ENCODE measurements at places on chromosomes 6 and 20.

DNA sequence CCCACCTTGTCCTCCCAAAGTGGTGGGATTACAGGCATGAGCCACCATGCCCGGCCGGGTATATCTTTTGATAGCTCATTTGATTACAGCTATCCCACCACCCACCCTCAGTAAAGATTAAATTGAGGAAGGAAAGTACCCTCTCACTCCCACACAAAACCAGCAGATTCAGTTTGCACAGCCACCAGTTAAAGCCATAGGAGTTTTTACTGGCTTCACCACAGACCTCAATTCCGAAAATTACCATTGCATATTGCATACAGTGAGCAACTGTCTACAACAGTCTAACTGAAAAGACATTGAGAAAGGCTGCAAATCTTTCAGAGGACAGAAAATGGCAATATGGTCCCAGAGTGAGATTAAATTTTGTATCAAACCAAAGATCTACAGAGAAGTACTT lies 34.9 kb downstream of the ESF1 start:
- DNase-seq, result no peak

DNA sequence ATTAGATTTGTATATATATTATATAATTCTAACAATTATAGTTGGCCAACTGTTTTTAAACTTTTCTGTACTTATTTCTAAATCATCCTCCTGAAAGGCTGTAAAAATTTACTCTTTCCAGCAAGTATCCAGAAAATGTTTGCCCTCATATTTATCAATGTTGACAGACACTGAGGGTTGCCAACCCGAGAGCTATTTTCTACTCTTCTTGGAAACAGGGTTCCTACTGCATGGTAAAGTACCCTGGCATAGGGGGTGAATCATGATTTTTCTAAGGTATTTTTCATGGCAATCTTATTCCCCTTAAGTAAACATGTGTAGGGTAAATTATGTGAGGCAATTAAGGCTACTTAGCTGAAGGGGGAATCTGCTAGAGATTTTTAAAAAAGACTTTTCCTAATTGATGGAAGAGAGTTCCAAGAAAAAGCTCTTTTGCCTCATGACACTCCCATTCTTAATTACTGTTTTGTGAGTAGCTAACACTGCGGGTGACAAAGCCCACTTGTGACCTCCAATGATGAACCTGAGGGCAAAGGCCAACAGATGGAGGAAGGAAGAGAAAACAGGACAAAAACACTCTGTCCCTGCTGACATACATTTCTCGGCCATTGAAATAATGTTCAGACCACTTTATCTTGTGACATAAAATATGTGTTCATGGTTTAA lies 37.9 kb downstream of the GPX5 start:
- DNase-seq, result no peak

DNA sequence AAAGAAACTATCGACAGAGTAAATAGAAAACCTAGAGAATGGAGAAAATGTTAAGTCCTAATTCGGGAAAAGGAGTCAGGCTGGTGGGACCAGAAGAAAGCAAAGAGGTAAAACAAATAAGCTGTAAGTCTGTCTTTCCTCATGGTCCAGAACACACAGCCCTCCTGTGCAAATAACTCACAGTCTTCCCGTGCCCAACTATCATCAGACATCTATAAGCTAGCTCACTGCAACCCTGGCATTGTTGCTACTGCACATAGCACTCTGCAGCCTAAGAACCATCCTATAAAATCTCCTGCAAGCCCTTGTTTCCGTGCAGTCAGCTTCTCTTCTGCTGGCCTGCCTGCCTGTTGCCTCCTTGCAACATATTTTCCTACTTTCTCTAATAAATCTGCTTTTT lies 17.4 kb downstream of the HLA-DRA start:
- no peak for DNase-seq

- DNase-seq, result no peak
Measured at GRCh38 chr20:37381621-37382471, 35.9 kb downstream of the SRC start.

DNA sequence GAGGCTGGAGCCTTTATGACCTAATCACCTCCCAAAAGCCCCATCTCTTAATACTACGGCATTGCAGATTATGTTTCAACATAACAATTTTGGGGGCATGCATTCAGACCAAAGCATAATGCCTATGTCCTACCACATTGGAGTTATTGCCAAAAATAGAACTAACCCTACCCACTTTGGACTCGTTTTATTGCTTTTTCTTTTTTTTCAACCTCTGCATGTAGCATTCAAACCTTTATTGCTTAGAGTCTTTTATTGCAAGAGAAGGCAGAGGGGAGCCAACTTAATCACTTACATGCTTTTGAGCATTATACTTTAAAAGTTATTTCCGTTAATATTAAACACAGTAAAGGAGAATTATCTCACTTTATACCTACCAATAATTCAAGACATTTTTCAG lies 8.1 kb upstream of the MBOAT1 start:
- DNase-seq, result no peak

DNA sequence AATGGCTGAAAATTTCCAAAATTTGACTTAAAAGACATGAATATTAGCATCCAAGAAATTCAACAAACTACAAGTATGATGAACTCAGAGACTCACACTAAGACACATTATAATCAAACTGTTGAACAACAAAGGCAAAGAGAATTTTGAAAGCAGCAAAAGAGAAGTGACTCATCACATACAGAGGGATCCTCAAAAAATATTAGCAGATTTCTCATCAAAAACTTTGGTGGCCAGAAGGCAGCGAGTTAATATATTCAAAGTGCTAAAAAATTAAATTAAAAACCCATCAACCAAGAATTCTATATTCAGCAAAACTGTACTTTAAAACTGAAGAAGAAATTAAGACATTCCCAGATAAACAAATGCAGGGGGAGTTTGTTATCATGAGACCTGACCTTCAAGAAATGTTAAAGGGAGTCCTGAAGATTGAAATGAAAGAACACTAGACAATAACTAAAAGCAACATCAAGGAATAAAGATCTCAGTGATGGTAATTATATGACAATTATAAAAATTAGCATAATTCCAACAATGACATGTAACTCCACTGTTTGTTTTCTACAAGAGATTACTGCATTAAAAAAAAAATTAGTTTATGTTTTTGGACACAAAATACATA lies 150.0 kb downstream of the RNASET2 start:
- no peak for DNase-seq

GRCh38 chr6:30889496-30889885 lies 5.2 kb downstream of the DDR1 start:
- DNase-seq, result no peak

- DNase-seq, result no peak
Measured at GRCh38 chr20:15122613-15123012, 785.2 kb upstream of the FLRT3 start.

- DNase-seq, result no peak
Measured at GRCh38 chr6:165844801-165845364, 181.8 kb upstream of the PDE10A start.

GRCh38 chr6:64335195-64335594 lies 699.6 kb downstream of the PHF3 start:
- no peak for DNase-seq

GRCh38 chr6:62615366-62616015 lies 329.5 kb upstream of the KHDRBS2 start:
- no peak for DNase-seq
